ENCODE measurements at places on chromosomes 7 and 10.

GRCh38 chr7:794671-795329, 37.5 kb upstream of the SUN1 start:
- no peak for DNase-seq

DNA sequence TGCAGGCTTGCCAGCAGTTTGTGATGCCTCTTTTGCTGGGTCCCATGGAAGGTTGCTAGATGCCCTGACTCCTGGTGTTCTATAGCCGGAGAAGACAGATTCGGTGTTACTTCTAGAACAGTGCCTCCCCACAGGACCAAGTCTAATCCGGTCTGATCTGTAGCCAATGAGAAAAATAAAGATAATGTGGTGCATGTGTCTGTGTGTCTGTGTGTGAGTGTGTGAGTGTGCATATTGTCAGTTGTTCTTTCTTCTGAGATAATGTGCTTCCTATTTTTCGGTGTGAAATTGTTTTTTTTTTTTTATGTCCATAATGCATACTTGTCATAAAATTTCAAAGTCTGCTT, 29.7 kb upstream of the ZNRF2 start:
- DNase-seq, result no peak

DNA sequence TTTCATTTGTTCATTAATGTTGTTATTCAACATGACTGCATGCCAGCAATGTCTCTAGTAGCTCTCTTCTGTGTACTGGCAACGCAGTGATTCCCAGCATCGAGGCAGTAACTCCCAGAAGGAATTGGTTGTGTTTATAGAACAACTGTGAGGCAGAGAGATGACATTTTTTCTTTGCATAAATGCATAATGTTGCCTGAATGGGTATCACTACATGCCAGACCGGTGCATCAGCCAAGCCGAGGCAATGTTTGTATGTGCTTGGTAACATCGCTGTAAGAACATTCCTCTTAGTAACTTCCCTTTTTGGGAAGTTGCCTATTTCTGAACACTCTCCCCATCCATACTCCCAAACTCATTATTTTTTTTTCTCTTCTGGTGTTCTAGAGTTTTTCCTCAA, 182.9 kb downstream of the HTR7 start:
- DNase-seq, result no peak

DNA sequence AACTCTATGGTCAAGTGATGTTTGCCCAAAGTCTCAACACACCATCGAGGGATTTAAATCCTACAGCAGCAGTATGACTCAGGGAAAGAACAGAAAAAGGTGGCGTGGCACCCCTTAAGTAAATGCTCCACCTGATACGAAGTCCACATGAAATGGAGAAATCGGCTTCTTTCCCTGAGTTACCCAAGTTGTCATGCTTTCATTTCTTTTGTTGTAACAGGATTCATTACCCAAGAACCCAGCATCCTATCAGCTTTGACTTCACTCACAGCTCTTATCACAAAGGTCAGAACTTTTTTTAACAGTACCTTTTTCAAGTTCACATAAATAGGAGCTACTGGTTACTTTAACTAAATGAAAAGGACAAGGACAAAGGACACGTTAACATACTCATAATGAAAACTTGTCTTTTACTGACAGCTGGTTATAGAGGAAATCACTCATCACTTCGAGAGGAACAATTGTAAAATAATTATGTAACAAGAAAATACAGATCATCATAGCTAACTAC, 219.8 kb upstream of the FRMD4A start:
- no peak for DNase-seq

DNA sequence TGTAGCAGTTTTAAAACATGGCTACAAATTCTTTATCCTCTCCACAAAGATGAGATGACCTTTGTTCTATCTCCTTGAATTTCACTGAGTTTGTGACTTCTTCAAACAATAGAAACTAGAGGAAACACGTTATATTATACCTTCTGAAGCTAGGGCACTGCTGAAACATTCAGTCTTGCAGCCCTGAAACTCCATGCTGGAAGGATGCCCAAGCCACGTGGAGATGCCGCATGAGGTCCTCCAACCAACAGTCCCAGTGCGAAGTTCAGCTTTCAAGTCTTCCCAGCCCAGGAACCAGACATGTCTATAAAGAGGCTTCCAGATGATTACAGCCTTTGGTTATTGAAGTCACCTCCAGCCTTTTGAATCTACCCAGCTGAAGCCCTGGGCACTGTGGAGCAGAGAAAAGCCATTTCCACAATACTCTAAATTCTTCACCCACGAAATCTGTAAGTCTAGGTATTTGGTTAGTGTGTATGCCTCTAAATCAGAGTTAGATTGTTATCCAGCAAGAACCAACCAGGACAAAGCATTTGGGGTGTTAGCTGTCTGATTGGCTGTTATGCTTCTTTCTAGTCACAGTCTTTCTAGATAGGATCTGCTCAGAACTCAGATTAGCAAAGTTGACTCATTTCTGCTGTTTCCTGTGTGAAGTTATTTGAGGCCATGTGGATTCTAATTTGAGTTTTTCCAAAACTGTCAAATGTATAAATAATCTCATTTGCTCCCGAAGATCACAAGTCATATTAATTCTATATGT, 186.5 kb upstream of the TMEM72 start:
- DNase-seq, result no peak

DNA sequence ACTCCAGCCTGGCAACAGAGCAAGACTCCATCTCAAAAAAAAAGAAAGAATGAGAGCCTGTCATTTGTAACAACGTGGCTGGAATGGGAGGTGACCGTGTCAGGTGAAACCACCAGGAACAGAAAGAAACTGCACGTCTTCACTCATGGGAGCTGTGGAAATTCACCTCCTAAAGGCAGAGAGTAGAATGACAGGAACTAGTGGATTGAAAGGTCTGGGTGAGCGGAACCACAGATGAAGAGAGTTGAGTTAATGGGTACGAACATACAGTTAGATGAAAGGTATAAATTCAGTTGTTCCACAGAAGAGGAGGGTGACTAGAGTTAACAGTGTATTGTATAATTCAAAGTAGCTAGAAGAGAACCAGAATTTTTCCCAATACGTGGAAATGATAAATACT, 78.6 kb downstream of the MAD1L1 start:
- DNase-seq, result no peak

DNA sequence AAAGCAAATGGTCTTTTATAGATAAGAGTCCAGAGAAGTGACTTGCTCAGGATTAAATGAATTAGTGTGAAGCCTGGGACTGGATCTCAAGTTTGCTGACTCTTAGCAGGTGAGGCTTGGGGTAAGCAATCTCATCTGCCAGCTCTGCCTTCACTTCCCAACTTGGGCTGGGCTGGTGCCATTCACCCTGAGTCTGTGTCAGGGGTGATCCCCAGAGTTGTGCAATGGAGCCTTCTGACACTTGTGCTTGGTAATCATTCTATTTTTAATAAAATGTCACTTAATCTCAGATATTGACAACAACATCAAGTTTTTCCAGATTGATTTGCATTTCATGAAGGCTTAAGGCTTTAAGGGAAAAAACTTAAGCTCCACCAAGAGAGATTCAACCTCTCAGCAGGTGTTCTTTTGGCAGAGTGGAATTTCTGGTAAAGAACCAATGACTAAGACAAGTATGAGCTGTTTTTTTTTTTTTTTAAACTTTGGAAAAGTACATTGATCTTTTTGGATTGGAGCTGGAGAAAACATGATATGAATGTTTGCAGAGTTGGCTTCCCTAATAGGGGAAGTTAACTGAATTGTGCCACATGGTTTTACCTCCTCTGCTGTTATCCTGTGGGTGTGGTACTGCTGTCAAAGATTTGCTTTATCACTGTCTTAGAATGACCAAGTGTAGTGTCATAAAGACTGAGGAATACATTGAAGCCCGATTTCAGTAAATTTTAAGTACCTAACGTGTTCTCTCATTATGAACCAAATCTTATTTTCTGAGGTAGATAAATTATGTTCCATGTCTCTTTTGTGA, 48.6 kb upstream of the GPR37 start:
- DNase-seq, result no peak

DNA sequence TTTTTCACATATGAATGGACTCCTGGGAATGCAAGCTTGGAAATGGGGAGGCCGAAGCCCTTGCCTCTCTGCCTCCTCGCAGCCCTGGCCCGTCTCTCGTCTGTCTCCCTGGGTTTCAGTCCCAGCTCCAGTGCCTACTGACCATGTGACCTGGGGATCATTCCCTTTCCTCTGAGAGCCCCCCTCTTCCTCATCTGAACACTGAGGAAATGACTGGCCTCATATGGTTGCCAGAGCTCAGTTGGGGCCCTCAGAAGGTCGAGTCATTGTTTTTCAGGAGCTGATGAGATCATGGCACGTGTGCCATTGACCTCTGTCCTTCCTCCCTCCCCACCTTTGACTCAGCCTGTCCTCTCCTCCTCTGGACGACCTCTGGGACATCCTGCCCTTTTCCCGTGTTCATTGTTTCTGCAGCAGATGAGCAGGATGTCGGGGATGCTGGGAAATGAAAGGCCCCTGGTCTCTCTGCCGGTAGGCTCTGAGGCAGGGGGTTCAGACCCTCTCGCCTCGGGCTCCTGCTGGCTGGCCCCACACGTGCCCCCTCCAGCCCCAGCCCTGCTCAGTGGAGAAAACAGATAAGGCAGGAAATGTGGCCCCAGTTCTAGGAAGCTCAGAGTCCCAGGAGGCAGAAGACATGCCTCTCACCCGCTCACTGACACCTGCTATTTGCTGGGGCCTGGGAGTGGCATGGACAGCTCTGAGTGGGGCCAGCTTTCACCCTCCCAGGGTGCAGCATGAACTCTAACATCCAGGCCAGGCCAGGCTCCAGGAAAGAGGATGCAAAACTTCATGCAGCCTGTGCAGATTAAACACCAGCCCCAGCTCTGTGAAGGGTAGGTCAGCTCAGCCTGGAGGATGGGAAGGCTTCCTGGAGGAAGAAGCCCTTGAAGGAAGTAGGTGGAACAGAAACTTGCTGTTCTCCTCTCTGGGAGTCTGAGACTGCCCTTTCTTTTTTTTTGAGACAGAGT, 8.3 kb upstream of the PPP1R35 start:
- no peak for DNase-seq

- no peak for DNase-seq
Measured at GRCh38 chr7:18685971-18686370, 190.4 kb downstream of the HDAC9 start.

DNA sequence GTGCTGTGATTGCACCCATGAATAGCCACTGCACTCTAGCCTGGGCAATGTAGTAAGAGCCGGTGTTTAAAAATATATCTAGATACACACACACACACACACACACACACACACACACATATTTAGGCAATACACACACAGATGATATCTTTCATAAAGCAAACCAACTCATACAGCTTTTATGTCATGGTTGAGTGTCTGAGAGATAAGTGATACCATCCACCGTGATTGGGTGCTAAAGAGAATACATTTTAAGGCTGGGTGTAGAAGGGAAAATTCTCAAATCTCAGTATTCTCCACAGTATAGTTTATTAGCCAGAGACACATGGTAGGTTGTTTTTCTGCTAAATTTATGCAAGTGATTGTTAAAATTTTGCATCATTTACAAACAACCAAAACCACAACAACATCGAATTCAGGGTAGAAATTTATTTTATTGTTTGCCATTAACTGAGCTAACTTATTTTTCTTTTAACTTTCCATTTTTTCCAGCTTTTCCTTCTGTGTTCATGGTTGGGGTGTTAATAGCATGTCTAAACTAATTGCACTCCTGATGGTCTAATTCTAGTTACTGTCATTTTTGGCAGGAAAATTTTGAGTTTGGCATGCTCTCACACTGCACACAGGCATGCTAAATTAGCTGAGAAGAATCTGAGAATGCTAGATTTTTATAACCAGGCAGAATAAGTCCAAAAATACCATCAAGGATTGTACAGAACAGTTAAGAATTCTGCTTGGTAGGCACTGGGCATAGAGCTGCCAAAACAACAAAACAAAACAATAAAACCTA, 57.9 kb upstream of the SYPL1 start:
- no peak for DNase-seq

DNA sequence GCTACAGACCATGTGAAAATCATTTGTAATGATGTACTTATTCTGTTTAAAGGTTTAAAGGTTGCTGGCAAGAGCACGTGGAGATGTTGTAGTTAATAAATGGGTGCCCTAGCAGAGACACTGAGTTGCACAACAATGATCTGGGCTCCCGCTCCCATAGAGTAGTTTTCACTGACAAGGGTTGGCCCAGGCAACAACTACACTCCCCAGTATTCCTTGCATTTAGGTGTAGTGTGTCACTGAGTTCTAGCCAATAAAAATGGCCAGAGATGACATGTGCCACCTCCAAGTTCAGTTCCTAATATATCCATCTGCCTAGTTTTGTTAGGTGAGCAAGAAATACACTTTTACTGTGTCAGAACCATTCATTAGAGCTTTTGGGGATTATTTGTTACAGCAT, 392.1 kb upstream of the MTPN start:
- DNase-seq, result no peak

GRCh38 chr10:48366261-48366660, 59.8 kb downstream of the MAPK8 start:
- DNase-seq, result no peak

DNA sequence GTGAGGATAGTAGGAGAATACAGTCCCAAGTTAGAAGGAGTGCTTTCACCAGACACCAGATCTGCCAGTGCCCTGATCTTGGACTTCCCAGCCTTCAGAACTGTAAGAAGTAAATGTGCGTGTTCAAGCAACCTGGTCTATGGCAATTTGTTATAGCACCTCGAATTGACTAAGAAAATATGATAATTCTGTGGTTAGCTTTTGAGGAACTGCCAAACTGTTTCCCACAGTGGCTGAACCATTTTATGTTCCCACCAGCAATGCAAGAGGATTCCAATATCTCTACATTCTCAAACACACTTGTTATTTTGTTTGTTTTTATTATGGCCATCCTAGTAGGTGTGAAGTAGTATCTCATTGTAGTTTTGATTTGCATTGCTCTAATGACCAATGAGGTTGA, 47.0 kb downstream of the RBM20 start:
- DNase-seq, result no peak

DNA sequence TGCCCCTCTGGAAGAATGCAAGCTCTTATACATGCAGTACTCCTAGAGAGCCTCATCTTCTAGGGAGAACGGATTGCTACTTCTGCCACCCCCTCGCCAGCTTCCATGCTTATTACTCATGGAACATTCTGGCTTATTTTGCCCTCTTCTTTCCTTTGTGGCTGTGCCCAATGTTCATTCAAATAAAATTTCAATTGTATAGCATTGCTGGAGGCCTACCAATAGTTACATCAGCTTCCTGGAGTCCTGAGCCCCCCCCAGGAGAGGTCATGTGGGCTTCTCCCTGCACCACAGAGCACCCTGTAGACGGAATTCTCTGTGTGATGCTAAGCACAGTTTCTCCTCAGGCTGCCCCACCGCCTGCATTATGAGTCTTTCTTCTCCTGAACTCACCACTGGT, 1094.0 kb downstream of the KCNMA1 start:
- DNase-seq, result no peak

GRCh38 chr7:157635669-157636068, 298.9 kb downstream of the DNAJB6 start:
- DNase-seq, result no peak

- no peak for DNase-seq
Measured at GRCh38 chr10:63554657-63555056, 33.5 kb downstream of the REEP3 start.

GRCh38 chr7:129644634-129645230, 33.2 kb downstream of the NRF1 start:
- peak; percentile 67 for DNase-seq

Data from NCI-H2081 treated with DMSO at 0.1 percent for 48 hours (cell line).